ENCODE measurements at places on chromosomes 4 and X.

GRCh38 chrX:109709129-109709631, 23.9 kb downstream of the ACSL4 start:
- no peak for DNase-seq

- no peak for DNase-seq
These were observed 2.4 kb upstream of the PCDH10 start for GRCh38 chr4:133146574-133147241.

GRCh38 chr4:174490451-174490961, 31.8 kb downstream of the HPGD start:
- DNase-seq = no peak

GRCh38 chrX:106901341-106901740, 1.8 kb downstream of the RIPPLY1 start:
- no peak for DNase-seq

GRCh38 chr4:167964766-167965373, 127.5 kb upstream of the ANXA10 start:
- DNase-seq = no peak

DNA sequence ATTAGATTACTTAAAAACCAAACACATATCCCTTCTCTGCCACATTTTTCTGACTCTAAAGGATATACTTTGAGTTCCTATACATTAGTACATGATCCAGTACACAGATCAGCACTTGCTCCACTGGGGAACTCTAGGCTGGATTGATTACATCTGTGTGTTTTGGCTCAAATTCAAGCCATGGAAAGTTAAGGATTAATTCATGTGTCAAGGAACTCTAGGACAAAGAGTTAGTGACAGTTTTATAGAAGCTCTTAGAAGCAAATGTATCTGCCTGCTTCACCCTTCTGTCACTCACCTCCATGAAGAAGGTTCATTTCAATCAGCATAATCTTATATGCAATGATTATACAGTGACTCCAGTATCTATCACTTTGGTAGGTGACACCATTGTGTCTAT, 43.2 kb downstream of the SCFD2 start:
- no peak for DNase-seq

Measured in stimulated activated CD8-positive, alpha-beta memory T cell treated with anti-CD3 and anti-CD28 coated beads, Interleukin-7, amount 100 ng/mL, for 1 hour (primary cell).